Stimulated activated CD4-positive, alpha-beta T cell treated with anti-CD3 and anti-CD28 coated beads, Interleukin-12 subunit alpha, Interleukin-12 subunit beta, amount 100 ng/mL, for 24 hours (primary cell): ENCODE measurements at places on chromosomes 1 and 21.

GRCh38 chr1:10528066-10529014 lies 53.6 kb downstream of the PEX14 start:
- DNase-seq, result no peak

- DNase-seq, result no peak
Observed at GRCh38 chr1:162137179-162137960, 67.9 kb downstream of the NOS1AP start.

DNA sequence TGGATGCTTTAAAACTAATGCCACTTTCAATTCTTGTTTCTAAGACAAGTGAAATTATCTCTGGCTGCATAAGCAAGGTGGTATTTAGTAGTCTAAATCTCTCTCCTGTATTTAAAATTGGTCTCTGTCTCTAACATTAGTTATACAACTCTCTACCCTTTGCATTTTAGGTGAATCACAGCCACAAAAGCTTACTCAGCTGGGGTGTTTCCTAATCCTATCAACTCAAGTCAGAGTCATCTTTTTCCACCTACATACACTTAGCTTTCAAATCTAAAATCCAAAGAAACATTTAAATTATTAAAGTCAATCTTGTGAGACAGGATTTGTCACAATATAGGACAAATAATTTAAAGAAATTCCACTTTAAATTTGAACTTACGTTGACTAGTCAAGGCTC lies 255.1 kb upstream of the CXADR start:
- no peak for DNase-seq

- DNase-seq, result no peak
Observed at GRCh38 chr1:235156740-235157139, 4.3 kb downstream of the RBM34 start.

GRCh38 chr1:22131875-22132486 lies 10.9 kb downstream of the WNT4 start:
- peak; percentile 49 for DNase-seq

DNA sequence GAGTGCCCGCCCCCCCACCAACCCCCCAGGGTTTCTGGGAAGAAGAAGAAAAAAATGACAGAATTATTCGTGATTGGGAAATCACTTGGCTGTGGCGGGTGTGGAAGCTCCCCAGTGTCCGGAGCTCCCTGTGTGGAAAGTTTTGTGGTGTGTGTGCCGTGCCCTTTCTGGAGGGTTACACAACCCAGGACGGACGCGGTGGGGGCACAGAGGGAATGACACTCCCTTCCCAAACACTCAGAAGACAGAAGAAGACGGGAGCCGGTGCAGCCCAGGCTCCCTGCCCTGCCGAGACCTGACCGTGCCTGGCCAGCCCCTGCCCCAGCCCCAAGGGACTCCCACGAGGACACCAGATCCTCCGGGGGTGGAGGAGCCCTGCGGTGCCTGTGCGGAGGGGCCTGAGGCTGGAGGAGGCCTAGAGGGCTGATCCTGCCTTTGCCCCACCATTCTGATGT lies 33.0 kb upstream of the ADARB1 start:
- DNase-seq, result no peak

- peak; percentile 97 for DNase-seq
Observed at GRCh38 chr1:3624200-3625136, at the start of gene TPRG1L. TPRG1L (plus strand) TSS chr1:3625015; CDS start chr1:3625073, 58 bp downstream.
